ENCODE measurements at places on chromosomes 6 and 20.

DNA sequence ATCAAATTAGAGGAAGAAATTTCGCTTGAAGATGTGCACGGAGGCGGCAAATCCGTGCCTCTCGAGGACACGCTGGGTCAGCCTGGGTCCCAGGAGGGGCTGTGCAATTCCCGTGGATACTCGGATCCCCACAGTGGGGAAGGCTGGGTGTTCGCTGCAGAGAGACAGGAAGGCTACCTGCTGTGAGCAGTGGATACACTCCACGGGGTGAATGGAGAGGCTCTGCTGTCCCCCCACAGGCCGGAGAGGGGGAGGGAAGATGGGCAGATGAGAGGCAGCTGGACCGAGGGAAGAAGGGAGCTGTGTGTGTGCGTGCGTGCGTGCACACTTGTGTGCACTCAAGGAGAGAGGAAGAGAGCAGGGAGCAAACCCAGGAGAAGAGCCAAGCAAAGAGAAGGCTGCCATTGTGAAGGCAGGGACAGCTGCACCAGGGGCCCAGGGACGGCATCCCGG lies 57.3 kb downstream of the SULF2 start:
- no peak for DNase-seq

- no peak for DNase-seq
Observed at GRCh38 chr20:24465159-24465558, 4.3 kb upstream of the SYNDIG1 start.

GRCh38 chr6:1585669-1586049 lies 24.1 kb upstream of the FOXC1 start:
- no peak for DNase-seq

DNA sequence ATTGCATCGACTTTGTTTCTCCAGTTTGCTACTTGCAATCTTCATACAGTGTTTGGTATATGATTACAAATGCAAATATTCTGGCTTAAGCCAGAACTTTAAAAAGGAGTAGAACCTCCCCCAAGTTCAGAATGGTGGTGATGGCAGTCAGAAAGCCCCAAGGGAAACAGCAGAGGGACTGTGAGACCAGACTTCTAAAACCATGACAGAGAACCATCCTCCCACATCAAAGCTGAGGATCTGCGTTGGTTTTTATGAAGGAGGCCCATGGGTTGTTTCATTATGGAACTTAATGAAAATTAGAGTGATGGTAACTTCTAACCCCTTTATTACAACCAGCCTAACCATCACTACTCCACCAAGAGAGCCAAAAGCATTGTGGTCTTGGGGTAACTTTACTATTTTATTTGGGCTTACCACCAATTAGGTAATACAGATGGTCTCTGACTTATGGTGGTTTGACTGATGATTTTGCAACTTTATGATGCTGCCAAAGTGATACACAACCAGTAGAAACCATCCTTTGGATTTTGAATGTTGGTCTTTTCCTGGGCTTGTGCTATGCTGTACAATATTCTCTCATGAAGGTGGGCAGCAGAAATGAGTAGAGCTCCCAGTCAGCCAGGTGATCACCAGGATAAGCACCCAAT lies 10.9 kb upstream of the MRS2 start:
- no peak for DNase-seq

- no peak for DNase-seq
Observed at GRCh38 chr6:125558907-125559306, 190.5 kb upstream of the HEY2 start.

GRCh38 chr6:127484212-127484863 lies 25.1 kb upstream of the KIAA0408 start:
- DNase-seq: no peak

- DNase-seq: no peak
Observed at GRCh38 chr6:34305497-34305896, 56.7 kb upstream of the SMIM29 start.
